ENCODE measurements at places on chromosomes 13 and 19. TPM values are rescaled to one million over a fixed set of nuclear protein-coding genes. Genes with fewer than 3 reads are reported as not detected.

DNA sequence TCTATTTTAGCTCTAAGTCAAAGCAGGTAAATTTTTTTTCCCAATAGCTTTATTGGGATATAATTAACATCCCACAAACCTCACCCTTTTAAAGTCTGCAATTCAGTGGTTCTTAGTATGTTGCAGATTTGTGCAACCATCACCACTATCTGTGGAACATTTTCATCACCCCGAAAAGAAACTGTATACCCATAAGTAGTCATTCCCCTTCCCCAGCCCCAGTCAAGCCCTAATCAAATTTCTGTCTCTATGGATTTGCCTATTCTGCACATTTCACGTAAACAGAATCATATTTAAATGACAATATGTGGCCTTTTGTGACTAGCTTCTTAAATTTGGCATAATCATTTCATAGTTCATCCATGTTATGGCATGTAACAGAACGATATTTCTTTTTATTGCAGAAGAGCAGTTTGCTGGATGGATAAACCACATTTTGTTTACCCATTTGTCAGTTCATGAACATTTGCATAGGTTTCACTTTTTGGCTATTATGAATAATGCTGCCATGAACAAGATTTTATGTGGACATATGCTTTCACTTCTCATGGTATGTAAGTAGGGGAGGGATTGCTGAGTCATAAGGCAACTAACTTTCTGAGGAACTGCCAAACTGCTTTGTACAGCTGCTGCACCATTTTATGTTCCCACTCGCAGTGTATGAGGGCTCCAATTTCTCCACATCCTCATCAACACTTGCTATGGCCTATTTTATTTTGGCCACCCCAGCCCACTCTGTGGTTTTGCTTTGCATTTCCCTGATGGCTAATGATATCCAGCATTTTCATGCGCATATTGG is 10.9 kb downstream of the SLC46A3 start:
- no peaks in the 10 kb centered on the region for H3K27me3 ChIP-seq

- no peaks in the 10 kb centered on the region for H3K4me1 ChIP-seq
- H3K36me3 ChIP-seq: no peaks in the 10 kb centered on the region
- no peak for DNase-seq
- no peak overlapping the region for H3K27ac ChIP-seq
- H3K27me3 ChIP-seq: no peaks in the 10 kb centered on the region
Observed at GRCh38 chr13:33776239-33776881, 41.6 kb upstream of the RFC3 start.

DNA sequence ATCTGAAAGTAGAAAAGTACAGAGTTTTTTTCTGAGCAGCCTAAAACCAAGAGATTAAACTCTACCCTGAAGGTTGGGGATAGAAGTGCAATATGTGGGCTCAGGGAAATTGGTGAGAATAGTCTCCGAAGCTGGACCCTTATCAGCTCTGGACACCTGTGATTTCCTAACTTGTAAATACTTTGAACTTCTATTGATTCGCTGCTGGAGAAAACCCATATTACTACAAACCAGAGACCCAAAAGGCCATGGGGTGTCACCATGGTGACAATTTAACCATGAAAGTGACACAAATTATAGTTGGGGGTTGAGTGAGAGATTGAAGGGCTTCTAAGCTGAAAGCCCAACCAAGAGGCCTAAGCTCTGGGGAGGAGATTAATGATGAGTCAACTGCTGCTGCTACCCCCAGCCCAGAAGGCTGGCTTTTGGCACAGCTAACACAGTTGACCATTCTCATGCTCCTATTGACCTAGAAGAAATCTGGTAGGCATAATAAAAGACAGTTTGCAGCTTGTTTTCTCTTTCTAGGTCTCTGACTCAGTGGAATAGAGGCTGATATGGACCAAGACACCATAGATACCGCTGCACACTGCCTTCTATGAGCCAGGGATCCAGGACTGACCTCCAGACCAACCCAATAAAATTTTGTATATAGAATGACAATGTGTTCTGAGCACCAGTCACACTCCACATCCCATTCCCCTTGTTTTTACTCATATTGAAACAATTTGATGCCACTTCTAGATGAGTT is 131.9 kb upstream of the FNDC3A start:
- H3K27me3 ChIP-seq: no peaks in the 10 kb centered on the region
- H3K36me3 ChIP-seq: no peaks in the 10 kb centered on the region
- no peak overlapping the region for H3K4me3 ChIP-seq
- DNase-seq: no peak

GRCh38 chr13:72199640-72200039 is 332.6 kb upstream of the DACH1 start:
- no peak overlapping the region for H3K27ac ChIP-seq
- no peaks in the 10 kb centered on the region for H3K4me1 ChIP-seq
- no peak overlapping the region for H3K4me3 ChIP-seq
- H3K27me3 ChIP-seq: no peaks in the 10 kb centered on the region
- no peak for DNase-seq

- H3K36me3 ChIP-seq: no peaks in the 10 kb centered on the region
- H3K4me1 ChIP-seq: peaks cover 32% of the 10 kb centered on the region
- no peaks in the 10 kb centered on the region for H3K27me3 ChIP-seq
- DNase-seq: peak; percentile 78
- no peak overlapping the region for H3K4me3 ChIP-seq
- H3K27ac ChIP-seq: peak overlapping the region; percentile 13
Observed at GRCh38 chr19:46736531-46737297, 9.1 kb upstream of the FKRP start.

Gene TINCR
- total RNA-seq: 0.27 TPM

Gene LYL1
- 37.3 TPM for total RNA-seq

- DNase-seq: no peak
- H3K4me3 ChIP-seq: no peak overlapping the region
- no peaks in the 10 kb centered on the region for H3K36me3 ChIP-seq
- H3K4me1 ChIP-seq: peaks cover 11% of the 10 kb centered on the region
Observed at GRCh38 chr13:76808927-76809326, 77.3 kb downstream of the KCTD12 start.

DNA sequence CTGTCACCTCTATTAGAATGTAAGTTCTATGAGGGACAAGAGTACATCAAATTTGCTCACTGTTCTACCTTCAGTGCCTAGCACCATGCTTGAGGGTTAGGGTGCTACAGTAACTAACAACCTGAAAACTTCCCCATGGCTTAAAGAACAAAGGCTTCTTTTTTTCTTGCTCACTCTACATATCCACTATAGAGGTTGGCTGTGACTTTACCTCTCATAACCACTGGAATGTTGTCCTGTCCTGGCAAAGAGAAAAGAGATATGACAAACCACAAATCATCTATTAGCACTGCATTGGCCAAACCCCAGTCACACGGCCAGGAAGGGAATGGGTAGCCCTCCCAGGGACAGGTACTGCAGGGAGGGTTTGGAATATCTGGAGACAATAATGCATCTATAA is 23.2 kb upstream of the ACOD1 start:
- no peaks in the 10 kb centered on the region for H3K4me1 ChIP-seq
- H3K36me3 ChIP-seq: no peaks in the 10 kb centered on the region
- DNase-seq: no peak
- no peak overlapping the region for H3K4me3 ChIP-seq
- H3K27ac ChIP-seq: no peak overlapping the region

Gene CAPN12
- total RNA-seq: 23.7 TPM

GRCh38 chr13:76329004-76329403 is 557.2 kb downstream of the KCTD12 start:
- DNase-seq: no peak
- no peak overlapping the region for H3K4me3 ChIP-seq
- no peaks in the 10 kb centered on the region for H3K36me3 ChIP-seq
- no peak overlapping the region for H3K27ac ChIP-seq
- H3K4me1 ChIP-seq: no peaks in the 10 kb centered on the region

GRCh38 chr19:52248241-52248640 is 21.1 kb upstream of the ZNF766 start:
- no peak overlapping the region for H3K27ac ChIP-seq
- H3K4me3 ChIP-seq: no peak overlapping the region
- no peaks in the 10 kb centered on the region for H3K4me1 ChIP-seq
- H3K36me3 ChIP-seq: no peaks in the 10 kb centered on the region
- DNase-seq: peak; percentile 77

GRCh38 chr19:34676697-34677385 is at the start of gene SCGB2B2:
TSS of gene SCGB2B2 (minus strand) at chr19:34677159. CDS start at chr19:34594563, 82,596 bp downstream.
- H3K27me3 ChIP-seq: no peaks in the 10 kb centered on the region
- H3K4me1 ChIP-seq: peaks cover 31% of the 10 kb centered on the region
- H3K27ac ChIP-seq: peak within 1 kb of the TSS; percentile 96
- DNase-seq: peak; percentile 82
- H3K4me3 ChIP-seq: peak within 1 kb of the TSS; percentile 73

GRCh38 chr13:51958217-51958547 is 53.1 kb downstream of the ATP7B start:
- no peak overlapping the region for H3K27ac ChIP-seq
- no peaks in the 10 kb centered on the region for H3K36me3 ChIP-seq
- DNase-seq: no peak
- no peaks in the 10 kb centered on the region for H3K4me1 ChIP-seq
- H3K4me3 ChIP-seq: no peak overlapping the region

DNA sequence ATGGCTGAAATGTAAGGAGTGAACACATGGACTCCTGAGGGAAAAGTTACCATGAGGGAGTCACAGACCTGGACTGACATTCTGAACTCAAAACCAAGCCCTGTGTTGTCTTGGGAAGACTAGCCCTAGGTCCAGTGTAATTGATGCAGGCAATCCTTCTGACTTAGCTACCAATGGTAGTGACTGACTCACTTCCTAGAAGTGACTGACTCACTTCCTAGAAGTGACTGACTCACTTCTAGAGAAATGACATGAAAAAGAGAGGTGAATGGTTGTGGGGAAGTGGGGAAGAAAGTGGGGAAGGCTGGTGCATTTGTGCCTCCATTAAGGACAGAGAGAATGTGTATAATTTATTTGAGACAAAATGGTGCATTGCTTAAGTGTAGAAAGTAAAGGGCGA is 49.9 kb downstream of the EDNRB start:
- no peak for DNase-seq
- H3K36me3 ChIP-seq: no peaks in the 10 kb centered on the region

DNA sequence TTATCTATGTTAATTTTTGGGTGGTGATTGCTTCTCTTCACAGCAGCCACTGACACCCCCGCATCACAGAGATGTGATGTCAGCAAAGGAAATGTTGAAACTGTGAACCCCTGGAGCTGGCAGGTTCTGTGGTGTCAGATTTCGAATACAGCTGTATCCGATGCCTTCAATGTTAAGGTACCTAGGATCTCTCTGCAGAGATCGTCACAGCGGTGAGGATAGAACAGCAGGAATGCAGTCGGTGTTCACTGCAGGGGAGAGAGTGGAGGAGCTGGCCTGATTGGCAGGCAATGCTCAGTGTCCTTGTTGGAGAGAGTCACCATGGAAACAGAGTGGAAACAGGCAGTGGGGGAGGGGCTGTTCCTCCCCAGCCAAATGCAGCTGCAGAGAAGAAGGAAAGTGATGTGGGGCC is 79.5 kb upstream of the ZNF835 start:
- H3K36me3 ChIP-seq: no peaks in the 10 kb centered on the region
- H3K27me3 ChIP-seq: no peaks in the 10 kb centered on the region
- no peak overlapping the region for H3K27ac ChIP-seq
- H3K4me1 ChIP-seq: no peaks in the 10 kb centered on the region
- no peak overlapping the region for H3K4me3 ChIP-seq

DNA sequence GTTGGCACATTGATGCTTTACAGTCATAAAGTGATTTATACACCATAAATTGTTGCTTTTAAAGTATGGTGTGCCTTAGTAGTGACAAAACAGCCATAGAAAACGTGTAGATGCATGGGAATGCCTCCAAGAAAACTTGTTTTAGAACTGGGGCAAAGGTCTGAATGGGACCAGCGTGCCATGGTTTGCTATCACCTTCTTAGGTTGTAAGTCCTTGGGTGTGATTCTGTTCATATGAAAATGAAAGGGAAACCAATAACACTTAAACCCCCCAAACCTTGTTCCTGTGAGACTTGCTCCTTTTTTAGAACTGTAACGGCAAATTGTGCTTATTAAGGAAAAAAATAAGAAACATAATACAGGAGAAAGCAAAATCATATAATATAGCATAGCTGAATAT is 603.3 kb upstream of the SLITRK6 start:
- no peaks in the 10 kb centered on the region for H3K27me3 ChIP-seq
- DNase-seq: no peak
- H3K4me3 ChIP-seq: no peak overlapping the region
- H3K36me3 ChIP-seq: no peaks in the 10 kb centered on the region

DNA sequence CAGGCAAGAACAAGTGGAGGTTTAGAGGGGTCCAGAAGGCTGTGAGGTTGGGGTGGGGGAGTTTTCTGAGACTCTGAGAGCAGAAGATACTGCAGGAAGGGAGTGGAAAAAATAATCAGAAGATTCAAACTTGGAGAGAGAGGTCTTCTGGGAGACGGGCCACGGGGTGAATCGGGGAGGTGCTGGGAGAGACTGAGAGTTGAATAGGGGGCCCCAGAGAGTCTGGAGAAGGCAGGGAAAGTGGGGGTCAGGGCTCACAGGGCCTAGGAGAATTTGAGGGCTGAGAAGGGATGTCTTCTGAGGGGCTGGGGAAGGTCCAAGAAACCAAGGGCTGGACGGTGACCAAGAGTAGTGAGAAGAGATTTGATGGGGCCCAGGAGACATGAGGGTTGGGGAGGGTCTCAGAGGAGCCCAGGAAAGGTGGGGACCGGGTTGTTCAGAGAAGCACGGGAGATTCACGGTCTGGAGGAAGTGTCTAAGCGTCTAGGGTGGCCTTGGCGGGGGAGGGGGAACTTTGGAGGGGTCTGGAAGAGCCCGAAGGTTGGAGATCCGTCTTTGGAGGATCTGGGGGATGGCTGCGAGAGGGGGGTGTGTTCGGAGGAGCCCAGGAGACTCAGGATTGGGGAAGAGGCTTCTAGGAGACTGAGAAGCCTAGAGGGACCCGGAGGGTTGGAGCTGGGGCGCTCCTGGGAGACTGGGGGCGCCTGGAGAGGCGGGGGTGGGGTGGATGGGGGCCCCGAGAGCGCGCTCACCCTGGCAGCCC is 1.5 kb downstream of the KCNC3 start:
- DNase-seq: peak; percentile 66
- H3K4me3 ChIP-seq: peak overlapping the region; percentile 75
- peaks cover 52% of the 10 kb centered on the region for H3K27me3 ChIP-seq

GRCh38 chr13:44575741-44576350 is at the start of gene TSC22D1:
TSS of gene TSC22D1 (minus strand) at chr13:44576330. CDS start at chr13:44576074, 256 bp downstream.
- peak; percentile 89 for DNase-seq
- no peaks in the 10 kb centered on the region for H3K36me3 ChIP-seq
- no peaks in the 10 kb centered on the region for H3K27me3 ChIP-seq
- peak within 1 kb of the TSS; percentile 89 for H3K4me3 ChIP-seq

GRCh38 chr13:97381189-97381588 is 52.8 kb upstream of the RAP2A start:
- no peak for DNase-seq
- peaks cover 9% of the 10 kb centered on the region for H3K4me1 ChIP-seq
- peaks cover 50% of the 10 kb centered on the region for H3K36me3 ChIP-seq
- H3K4me3 ChIP-seq: no peak overlapping the region

- peaks cover 7% of the 10 kb centered on the region for H3K36me3 ChIP-seq
- no peak overlapping the region for H3K27ac ChIP-seq
- no peaks in the 10 kb centered on the region for H3K27me3 ChIP-seq
- H3K4me1 ChIP-seq: no peaks in the 10 kb centered on the region
- no peak overlapping the region for H3K4me3 ChIP-seq
Observed at GRCh38 chr13:48275507-48275906, 28.0 kb upstream of the RB1 start.
